HT1080 (cell line): ENCODE measurements at places on chromosomes 11 and 22.

DNA sequence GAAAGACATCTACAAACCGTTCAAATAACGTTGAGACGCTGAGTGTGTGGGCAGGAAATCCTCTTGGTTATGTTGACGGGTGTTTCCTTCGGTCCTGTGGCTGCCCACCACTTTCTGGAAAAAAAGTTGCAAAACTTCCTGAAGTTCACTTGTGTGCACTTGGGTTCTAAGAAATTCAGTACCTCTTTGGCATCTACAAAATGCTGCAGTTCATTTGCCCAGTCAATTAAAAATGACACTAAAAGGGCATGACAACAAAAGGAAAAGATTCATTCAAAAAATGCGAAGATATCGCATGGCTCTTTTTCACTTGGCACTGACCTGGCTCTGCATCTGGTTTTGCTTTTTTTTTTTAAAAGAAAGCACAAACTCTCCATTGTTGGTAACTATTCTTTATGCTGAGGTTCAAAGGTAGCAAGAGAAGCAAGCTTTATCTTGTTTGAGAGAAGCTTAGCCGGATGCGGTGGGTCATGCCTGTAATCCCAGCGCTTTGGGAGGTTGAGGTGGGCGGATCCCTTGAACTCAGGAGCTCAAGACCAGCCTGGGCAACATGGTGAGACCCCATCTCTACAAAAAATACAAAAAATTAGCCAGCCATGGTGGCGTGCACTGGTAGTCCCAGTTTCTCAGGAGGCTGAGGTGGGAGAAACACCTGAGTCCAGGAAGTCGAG, 10.6 kb upstream of the XBP1 start:
- no peak for DNase-seq

- DNase-seq = no peak
These were observed 255.5 kb upstream of the SESN3 start for GRCh38 chr11:95486466-95486865.

DNA sequence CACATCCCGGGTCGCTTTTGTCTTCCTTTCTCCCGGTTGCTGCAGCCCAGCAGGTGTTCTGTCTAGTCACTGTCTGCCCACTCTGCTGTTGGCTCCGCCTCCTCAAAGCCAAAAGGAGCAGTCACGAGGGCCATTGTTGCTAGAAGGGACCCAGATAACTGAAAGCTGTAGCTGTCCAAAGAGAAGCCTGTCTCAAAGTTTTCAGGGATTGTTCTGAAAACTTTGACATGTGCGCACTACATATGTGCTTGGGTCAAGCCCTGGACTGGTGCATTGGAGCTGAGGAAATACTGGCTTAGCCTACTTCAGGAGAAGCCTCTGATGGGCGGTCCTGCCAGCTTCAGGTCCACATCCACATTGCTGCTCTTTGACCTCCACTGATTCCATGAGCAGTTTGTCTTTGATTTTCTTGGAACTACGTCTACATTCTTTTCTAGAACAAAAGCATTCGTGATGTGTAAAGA, 8.8 kb upstream of the OR2AT4 start:
- DNase-seq = no peak

GRCh38 chr11:1131033-1131911, 26.5 kb upstream of the MUC5AC start:
- no peak for DNase-seq

- DNase-seq = peak; percentile 27
These were observed 55.0 kb upstream of the DEPDC7 start for GRCh38 chr11:32960553-32961164.

GRCh38 chr11:63490551-63491239, at the start of gene PLAAT5:
TSS of gene PLAAT5 (minus strand) at chr11:63491167. CDS start at chr11:63491034, 133 bp downstream.
- no peak for DNase-seq

DNA sequence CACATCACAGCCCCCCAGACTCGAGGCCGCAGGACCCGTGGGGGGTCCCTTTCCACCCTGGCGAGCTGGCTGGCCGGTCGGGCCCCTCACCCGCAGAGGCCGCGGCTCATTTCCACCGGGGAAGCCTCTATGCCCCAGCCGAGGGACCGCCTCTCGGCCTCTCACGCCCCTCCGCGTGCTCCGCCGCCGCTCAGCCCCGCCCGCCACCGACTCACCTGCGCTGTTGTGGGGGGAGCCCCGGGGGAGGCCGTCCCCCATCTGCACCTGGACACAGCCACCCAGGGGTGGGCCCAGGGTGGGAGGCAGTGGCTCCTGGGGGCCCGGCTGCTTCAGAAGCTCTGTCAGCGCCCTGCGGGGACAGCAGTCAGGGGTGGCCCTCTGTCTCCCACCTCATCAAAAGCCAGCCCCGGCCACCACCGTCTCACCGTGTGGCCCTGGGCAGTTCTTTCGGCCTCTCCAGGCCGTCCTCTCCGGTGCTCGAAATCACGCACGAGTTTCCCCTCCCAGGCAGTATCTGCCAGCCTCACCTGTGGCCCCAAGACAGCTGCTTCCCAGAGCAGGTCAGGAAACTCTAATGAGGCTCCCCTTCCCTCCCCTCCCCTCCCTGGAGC, 3.8 kb downstream of the SHISA8 start:
- no peak for DNase-seq

GRCh38 chr22:42792909-42793847, 63.9 kb downstream of the ARFGAP3 start:
- no peak for DNase-seq

DNA sequence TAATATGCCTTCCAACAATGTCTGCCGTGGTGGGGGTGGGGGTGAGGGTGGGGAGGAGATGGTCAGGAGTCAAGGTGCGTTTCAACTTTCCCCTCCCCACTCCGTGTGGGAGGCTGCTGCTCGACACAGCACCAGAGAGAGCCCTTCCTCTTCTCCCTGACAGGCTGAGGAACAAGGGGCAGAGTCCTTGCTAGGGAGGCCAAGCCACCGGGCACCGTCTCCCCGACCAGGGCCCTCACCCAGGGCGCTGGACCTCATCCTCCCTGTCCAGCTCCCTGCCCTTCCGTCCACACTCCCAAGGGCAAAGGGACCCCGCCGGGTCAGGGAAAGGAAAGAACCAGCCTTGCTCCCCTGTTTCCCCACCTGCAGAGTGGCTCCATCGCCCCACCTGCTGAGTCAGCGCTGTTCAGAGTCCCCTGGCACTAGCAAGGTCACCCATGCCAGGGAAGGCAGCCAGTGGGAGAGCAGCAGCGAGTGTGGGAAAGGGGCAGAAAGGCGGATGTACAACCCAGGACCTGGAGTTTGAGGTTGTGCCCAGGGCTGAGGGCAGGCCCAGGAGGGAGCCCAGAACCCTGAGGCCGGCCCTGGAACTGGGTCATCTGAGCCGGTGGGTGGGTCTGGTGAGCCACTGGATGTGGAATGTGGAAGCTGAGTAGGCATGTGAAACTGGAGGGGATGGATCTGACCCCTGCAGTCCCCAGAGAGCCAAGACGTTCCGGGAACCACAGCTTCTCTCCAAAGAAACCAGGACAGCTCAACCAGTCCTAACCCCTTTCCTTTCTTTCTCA, 47.2 kb downstream of the BUD13 start:
- DNase-seq = peak; percentile 60

GRCh38 chr11:82756765-82757639, 23.3 kb upstream of the FAM181B start:
- no peak for DNase-seq

GRCh38 chr11:16603890-16604793, 134.3 kb upstream of the C11orf58 start:
- no peak for DNase-seq

DNA sequence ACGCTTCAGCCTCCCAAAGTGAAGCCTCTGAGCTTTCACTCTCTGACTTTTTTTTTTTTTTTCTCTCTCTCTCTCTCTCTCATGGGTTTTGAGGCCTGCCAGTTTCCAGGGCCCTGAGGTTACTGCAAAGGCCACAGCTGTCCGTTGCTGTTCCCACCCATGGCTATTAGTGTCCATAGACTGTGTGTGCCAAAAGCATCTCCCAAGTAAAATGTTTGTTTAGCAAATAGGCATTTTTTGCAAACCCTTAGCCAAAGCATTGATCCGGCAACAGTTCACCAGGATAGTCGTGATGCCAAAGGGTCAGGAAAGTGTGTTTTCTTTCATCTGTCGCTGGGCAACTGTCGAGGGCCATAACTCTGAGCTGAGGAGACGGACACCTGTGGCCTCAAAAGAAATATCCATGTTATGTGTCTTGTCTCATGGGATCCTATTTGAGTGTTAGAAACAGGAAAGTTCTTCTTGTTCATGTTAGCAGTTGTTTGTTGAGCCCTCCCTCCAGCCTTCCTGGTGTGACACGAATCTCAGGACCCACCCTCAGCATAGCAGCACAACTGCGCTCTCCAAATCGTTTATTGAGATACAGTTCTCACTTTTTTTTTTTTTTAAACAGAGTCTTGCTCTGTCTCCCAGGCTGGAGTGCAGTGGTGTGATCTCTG, 18.4 kb downstream of the FADS2 start:
- DNase-seq = no peak

GRCh38 chr11:69427337-69427736, 54.1 kb upstream of the LINC01488 start:
- DNase-seq = no peak

DNA sequence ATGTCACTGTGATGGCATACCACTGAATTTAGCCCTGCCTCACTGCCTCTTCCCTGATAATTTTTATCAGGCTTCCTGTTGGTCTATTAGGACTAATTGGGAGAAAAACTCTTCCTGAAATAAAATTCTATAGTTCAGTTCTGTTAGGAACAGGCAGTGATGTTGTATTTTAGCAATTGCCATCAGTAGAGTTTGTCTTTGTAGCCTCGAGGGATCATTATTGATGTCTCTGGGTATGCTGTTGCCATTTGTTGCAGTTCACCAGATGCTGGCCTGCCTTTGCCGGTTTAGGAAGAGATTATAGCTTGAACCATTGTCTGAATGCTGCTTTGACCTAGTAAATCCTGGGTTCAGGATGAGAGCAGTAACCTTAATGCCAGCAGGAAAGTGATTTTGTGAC, 41.0 kb downstream of the KDM2A start:
- DNase-seq = no peak

GRCh38 chr11:130094614-130095013, 24.9 kb downstream of the APLP2 start:
- DNase-seq = no peak

- no peak for DNase-seq
These were observed 4.1 kb downstream of the NEU3 start for GRCh38 chr11:74992852-74993251.

- DNase-seq = no peak
These were observed 30.5 kb downstream of the LRRC10B start for GRCh38 chr11:61539006-61539405.

- no peak for DNase-seq
These were observed 80.4 kb upstream of the PRR5 start for GRCh38 chr22:44621401-44622146.
